ENCODE measurements at places on chromosomes 3 and 15.

DNA sequence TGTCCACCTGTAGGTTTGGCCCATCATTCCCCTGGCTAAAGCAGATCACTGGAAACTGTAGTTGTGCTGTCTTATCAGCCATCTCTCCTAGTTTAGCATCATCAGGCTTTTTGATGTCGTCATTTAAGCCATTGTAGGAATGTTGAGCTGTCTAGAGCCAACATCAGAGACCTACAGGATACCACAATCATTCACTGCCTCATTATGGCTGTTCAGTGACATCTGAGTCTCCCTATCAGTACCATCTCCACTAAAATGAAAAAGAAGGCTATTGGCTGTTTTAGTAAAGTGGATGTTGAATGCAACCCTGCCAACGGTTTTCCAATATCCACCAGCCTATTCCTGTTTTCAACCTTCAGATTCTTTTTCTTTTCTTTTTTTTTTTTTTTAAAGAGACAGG is 29.2 kb downstream of the RLBP1 start:
- no peak for DNase-seq

GRCh38 chr3:73609655-73610054 is 15.1 kb downstream of the PDZRN3 start:
- DNase-seq = no peak

- DNase-seq = no peak
Measured at GRCh38 chr15:74646480-74646879, 30.8 kb downstream of the CLK3 start.

DNA sequence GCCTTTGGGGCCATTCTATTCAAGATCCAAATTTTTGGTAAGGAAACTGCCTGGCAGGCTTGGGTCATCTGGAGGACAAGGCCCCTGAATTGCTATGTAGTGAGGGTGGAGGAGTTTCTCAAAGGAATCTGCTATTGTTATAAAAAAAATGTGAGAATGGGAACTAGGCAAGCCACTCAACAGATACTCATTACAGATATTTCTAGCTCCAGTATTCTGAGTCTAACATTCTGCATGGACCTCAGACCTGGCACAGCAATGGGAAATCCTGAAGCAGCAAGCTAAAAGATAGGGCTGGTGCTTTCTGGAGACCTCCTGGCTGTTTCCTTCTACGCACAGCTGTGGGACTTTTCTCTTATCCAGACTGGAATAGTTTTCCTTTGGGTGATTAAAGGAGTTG is 430.7 kb upstream of the RBMS3 start:
- no peak for DNase-seq

GRCh38 chr3:124700880-124701684 is 29.2 kb upstream of the UMPS start:
- DNase-seq = no peak

- DNase-seq = no peak
Measured at GRCh38 chr3:114974387-114974786, 172.7 kb downstream of the ZBTB20 start.

- no peak for DNase-seq
Measured at GRCh38 chr3:58868097-58868779, 181.6 kb downstream of the CFAP20DC start.

GRCh38 chr3:78985981-78986380 is 781.8 kb downstream of the ROBO1 start:
- DNase-seq = no peak

DNA sequence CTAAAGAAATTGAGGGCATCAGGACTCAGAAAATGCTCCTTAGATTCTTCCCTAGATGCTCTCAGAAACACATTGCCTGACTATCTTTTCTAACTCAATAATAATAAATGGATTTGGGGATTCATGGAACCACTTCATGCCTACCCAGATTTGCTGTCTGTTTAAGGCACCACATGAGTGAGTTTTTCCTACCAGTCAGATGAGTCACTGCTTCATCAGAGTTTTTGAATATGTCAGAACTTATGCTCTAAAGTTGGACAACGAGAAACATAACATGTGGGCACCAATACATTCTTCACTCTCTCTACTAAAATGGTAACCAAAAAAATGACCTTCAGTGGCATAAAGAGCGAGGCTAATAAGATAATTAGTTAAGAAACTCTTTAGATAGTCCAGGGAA is 1135.1 kb downstream of the TUSC7 start:
- no peak for DNase-seq

GRCh38 chr3:14410503-14411165 is 8.2 kb downstream of the SLC6A6 start:
- no peak for DNase-seq

DNA sequence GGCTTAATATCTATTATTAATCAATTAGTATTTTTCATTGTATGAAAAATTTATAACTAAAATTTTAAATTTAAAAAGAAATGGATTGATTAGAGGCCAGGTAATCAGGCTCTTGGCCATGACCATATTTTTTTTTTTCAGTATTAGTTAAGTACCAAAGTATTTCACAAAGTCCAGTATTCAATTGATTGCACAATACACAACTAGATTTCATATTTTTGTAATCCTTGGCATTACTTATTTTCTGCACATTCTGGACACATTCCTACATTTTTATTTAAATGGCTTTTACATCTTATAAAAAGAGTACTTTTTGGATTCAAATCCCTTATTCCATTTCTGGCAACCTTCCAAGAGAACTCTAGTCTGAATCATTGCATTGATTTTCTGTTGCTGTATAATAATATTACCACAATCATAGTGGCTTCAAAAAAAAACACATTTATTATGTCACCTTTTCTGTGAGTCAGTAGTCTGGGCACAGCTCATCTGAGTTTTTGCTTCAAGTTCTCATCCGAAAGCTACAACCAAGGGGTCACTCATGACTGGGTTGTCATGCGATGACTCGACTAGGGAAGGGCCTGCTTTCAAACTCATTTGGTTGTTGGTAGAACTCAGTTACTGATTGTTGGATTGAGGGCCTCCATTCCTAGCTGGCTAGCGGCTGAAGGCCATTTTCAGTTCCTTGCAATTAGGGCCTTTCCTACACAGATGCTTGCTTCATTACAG is 90.7 kb downstream of the CNTN6 start:
- no peak for DNase-seq

- DNase-seq = peak; percentile 90
Measured at GRCh38 chr15:75200765-75201615, 692 bp upstream of the C15orf39 start.

- peak; percentile 67 for DNase-seq
Measured at GRCh38 chr3:2096216-2096615, 2.5 kb upstream of the CNTN4 start.

GRCh38 chr3:48595526-48596121 is 495 bp upstream of the COL7A1 start:
- peak; percentile 73 for DNase-seq

GRCh38 chr3:46864061-46864881 is 1.0 kb upstream of the MYL3 start:
- no peak for DNase-seq

- peak; percentile 4 for DNase-seq
Measured at GRCh38 chr3:150081084-150081483, 110.4 kb upstream of the PFN2 start.

DNA sequence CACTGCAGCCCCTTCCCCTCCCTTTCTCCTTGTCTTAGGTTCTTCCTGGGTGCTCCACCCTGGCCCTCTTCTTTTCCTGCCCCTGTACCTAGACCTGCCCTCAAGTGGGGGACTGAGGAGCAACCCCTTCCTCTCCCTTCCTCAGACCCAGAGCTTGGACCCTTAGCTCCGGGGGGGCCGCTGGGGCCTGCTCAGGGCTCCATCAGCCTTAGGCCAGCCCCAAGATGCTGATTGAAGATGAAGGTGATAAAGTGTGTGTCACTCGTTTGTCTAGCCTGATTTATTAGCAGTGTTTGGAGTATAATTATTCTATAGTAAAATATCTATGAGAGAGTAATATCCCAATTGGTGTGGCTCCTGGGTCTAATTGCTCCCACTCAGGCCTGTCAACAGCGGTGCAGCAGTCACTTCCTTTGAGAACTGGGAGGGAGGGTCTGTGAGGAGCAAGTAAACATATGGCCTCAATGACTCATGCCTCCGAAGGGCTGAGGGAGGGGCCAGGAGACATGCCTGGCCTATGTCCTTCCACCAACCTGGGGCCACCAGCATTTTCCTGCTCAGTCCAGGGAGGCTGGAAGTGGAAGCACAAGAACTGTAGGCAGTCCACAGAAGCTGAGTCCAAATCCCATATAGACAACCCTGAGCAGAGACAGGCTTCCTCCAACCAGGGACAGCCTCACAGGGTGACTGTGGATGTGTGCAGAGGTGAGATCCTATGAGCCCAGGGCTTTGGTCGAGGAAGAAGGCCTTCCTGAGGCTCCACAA is 123.2 kb downstream of the DNAJB8 start:
- peak; percentile 88 for DNase-seq

GRCh38 chr3:10957976-10958749 is 34.4 kb upstream of the SLC6A1 start:
- DNase-seq = peak; percentile 1

DNA sequence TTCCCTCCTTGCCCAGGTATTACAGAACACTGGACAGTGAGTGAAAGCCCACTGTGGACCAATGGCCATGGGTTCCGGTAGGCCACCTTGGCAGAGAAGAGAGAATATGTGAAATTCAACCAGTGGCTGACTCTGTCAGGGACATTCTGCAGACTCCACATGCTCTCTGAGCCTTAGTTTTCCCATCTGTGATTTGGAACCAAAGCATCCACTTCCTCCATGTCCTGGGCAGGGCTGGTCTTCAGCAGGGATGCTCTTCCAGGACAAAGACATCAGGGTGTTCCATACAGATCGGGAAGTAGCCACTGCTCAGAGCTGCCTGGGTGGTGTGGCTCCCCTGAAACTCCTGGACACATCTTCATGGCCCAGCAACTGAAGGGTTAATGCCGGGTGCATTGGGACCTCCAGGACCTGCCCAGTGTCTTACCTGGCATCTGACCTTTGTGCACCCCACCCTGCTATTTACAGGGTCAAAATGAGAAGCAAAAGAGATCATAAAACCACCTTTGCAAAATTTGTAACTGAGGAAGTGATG is 28.3 kb upstream of the TRPM1 start:
- no peak for DNase-seq

- DNase-seq = no peak
Measured at GRCh38 chr3:72171946-72172345, 387.0 kb upstream of the PROK2 start.

GRCh38 chr15:76286271-76286879 is 24.9 kb downstream of the ETFA start:
- DNase-seq = no peak

- peak; percentile 16 for DNase-seq
Measured at GRCh38 chr3:181912384-181912783, 200.7 kb downstream of the SOX2 start.

- DNase-seq = no peak
Measured at GRCh38 chr3:135149707-135150681, 354.9 kb downstream of the EPHB1 start.

GRCh38 chr3:42229942-42230688 is 35.9 kb downstream of the CCK start:
- DNase-seq = peak; percentile 51

- no peak for DNase-seq
Measured at GRCh38 chr3:155516439-155516838, 223.0 kb upstream of the STRIT1 start.

- DNase-seq = no peak
Measured at GRCh38 chr15:48031466-48031865, 89.3 kb upstream of the SLC24A5 start.

DNA sequence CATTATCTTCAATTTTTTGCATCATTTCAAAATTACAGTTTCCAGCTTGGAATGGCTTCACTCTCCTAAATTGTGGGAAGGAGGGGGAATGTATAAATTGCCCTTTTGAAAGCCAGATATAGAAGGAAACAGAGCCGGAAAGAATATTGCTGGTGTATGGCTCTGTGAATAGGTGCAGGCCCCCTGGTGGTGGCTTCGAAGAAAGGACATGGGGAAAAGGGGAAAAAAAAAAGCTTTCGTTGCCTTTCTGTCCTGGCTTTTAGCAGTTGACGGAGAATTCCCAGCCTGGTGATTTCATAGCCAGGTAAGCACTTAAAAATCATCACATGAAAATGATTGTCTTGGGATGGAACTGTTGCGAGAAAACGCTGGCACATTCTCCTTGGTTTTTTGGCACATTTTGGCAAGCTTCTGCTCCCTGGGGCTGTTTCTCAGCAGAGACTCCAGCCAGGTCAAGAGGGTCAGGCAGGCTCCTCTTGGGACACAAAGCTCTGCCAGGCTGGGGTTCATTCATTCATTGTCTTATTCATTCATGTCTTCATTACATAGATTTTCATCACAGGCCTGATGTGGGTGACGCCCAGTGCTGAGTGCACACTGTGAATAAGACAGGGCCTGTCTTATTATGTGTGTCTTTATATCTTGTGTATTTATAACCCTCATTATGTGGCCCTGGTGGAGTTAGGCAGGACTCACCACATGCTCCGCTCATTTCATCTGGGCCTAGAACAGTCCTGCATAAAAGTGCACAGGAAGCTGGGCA is 300.0 kb upstream of the TPM1 start:
- peak; percentile 83 for DNase-seq

DNA sequence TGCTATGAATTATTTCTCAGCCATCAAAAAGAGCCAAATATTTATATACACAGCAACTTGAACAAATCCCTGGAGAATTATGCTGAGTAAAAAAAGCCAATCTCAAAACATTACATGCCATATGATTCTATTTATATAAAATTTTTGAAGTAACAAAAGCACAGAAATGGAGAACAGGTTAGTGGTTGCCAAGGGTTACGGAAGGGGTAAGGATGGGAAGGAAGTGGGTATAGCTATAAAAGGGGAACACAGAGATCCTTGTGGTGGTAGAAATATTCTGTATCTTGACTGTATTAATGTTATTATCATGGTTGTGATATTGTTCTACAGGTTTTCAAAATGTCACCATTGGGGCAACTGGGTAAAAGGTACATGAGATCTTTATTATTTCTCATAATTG is 62.3 kb upstream of the ASB14 start:
- DNase-seq = no peak

DNA sequence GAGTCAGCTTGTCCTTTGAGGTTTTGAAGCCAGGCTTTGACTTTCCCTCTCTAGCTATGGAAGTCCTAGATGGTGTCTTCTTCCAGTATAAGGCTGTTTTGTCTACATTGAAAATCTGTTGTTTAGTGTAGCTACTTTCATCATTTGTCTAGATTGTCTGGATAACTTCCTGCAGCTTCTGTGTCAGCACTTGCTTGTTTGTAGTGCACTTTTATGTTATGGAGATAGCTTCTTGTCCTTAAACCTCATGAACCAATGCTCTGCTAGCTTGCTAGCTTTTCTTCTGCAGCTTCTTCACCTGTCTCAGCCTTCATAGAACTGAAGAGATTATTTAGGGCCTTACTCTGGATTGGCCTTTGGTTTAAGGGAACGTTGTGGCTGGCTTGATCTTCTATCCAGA is 43.8 kb downstream of the AKAP13 start:
- no peak for DNase-seq

All from NCI-H69 (cell line).